ENCODE measurements at places on chromosomes 16 and 17.

GRCh38 chr17:7634384-7634783, 4.4 kb downstream of the SHBG start:
- no peak for DNase-seq

DNA sequence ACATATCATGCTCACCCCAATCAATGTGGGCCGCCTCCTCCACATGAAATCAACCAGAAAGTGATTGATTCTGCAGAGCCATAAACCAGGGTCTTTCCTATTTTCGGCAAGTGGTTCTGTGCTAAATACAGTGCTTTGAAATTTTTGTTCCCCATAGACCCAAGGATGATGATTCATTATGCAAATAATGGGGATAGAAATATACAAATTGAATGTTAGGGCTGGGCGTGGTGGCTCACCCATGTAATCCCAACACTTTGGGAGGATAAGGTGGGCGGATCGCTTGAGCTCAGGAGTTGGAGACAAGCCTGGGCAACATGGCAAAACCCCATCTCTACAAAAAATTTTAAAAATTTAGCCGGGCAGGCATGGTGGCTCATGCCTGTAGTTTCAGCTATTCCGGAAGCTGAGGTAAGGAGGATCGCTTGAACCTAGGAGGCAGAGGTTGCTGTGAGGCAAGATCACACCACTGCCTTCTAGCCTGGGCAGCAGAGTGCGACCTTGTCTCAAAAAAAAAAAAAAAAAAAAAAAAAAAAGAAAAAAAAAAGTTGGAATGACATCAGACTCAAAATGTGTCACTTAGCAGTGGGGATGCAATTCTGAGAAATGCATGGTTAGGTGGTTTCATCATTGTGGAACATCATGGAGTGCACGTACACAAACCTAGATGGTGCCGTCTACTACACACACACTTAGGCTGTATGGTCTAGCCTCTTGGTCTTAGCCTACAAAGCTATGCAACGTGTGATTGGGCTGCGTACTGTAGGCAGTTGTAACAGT, 581.7 kb downstream of the MAF start:
- no peak for DNase-seq

GRCh38 chr16:11256661-11257130, 692 bp upstream of the SOCS1 start:
- DNase-seq: no peak

DNA sequence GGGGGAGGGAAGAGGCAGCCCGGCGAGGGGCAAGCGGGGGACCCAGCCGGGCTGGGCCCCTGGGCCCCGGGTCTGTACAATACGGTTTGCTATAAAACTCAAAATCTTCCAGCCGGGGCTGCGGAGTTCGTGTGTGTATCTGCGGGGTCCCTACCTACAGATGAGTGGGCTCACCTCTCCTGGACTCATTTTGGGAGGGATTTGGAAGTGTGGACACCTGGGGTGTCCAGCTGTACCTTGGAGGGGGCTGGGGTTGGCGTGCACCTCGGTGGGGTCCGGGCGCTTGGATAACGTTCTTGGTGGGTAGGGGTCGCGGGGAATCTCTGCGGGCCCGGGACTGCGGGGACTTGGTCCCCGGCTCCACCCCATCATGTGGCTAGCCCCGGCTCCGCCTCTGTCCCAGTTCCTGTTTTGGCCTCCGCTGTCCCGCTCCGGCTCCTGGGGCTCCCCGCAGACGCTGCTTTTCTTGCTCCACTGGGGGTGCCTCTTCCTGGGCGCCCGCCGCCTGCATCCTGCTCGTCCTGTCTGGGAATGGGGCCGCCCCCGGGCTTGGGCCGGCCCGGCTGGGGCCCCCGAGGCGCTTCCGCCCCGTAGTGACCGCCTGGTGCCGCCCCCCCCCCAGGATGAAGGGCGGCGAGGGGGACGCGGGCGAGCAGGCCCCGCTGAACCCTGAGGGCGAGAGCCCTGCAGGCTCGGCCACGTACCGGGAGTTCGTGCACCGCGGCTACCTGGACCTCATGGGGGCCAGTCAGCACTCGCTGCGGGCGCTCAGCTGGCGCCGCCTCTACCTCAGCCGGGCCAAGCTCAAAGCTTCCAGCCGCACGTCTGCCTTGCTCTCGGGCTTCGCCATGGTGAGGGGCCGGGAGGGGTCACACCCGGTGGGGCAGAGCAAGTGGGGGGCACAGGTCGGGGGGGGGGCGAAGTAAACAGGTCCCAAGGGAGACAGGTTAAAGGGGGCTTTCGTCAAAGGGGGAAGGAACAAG, at the start of gene ORAI3:
Gene ORAI3, plus strand, starts transcription at position 402 of the 983 bp plus-strand sequence. Its CDS starts 222 bp downstream, at position 624.
- DNase-seq: no peak

All from stimulated activated CD4-positive, alpha-beta T cell treated with anti-CD3 and anti-CD28 coated beads, Interleukin-1b, Interleukin-23, amount 100 ng/mL, for 1 hour (primary cell).